ENCODE measurements at places on chromosomes 13 and 19.

GRCh38 chr13:29301027-29301426 is 294.5 kb downstream of the SLC7A1 start:
- no peak for DNase-seq

DNA sequence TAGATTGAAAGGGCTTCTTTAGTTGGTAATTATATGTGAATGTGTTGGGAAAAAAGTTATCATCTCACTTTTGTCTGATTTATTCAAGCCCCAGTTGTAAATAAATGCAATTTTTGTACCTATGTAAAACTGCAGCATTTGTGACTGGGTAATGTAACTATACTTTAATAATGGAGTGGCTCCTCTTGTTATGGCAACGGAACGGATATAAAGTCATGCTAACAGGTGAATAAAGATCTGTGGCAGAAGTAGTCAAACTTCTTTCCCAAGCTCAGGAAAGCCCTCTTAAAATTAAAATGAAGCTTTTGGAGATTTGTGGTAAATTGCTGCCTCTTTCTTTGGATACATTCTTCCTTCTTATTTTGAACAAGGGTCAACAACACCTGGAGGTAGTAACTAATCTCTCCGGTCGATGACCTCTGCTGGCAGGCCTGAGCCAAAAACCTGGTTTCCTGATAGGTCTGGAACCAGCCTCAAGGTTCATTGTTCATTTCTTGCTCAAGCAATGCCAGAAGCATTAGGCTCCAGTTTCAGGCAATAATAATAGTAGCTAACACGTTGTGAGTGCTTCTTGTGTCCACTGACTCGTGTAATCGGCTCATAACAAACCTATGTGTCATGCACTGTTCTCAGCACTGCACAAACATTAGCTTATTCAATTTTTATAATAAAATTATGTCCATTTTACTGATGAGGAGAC is 313.4 kb upstream of the DACH1 start:
- DNase-seq, result no peak

GRCh38 chr13:28492569-28493367 is 2.2 kb downstream of the FLT1 start:
- DNase-seq, result no peak

GRCh38 chr19:37412700-37413099 is 41.8 kb downstream of the ZNF527 start:
- DNase-seq, result no peak

GRCh38 chr19:30631033-30631370 is 258.8 kb downstream of the ZNF536 start:
- DNase-seq, result no peak

DNA sequence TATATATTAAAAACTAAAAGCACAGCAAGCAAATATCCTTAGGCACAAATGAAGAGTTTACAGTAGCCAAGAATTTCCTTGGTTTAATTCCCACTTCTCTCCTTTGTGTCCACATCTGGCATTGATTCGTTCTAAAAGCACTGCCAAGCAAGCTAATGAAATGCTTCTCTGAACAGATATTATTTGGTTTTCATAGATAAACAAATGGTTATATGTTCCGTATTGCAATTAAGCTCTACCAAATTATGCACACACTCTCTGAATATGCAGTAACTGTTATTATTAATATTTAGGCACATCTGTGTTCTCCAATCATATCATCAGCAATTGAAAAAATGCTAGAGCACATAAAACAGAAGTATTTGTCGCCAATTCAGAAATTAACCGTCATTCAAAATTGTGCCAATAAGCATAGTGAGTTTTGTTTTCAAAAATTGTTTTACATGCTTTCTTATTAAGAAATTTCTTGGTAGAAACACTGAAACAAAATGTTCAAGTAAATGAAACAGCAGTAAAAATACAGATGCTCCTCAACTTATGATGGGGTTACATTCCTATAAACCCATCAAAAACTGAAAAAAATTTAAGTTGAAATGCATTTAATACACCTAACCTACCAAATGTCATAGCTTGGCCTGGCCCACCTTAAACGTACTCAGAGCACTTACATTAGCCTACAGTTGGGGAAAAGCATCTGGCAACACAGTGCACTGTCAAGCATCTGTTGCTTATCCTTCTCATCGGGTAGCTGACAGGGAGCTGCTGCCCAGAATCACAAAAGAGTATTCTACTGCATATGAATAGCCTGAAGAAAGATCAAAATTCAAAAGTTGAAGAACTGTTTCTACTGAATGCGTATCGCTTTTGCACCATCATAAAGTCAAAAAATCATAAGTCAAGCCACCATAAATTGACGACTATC is 2134.7 kb downstream of the PCDH9 start:
- peak; percentile 62 for DNase-seq

- no peak for DNase-seq
Measured at GRCh38 chr13:92984151-92984550, 242.5 kb upstream of the GPC6 start.
